ENCODE measurements at places on chromosomes 2 and 18.

DNA sequence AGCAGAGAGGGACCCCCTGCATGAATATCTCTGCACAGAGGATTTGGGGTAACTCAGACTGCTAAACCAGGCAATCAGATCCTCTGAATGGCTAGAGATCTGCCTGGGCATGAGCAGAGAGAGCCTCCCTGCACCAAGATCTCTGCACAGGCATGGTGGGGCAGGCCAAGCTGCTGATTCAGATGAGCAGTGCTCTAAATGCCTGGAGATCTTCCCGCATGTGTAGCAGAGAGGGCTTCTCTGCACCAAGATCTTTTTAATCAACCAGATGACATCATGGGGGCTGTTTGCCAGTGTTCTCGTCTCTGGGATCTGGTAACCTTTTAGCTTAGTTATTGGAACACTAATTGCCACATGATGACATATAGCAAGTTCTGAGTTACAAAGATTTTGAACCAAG lies 301.3 kb upstream of the GALNT5 start:
- no peak for DNase-seq

- DNase-seq: no peak
Measured at GRCh38 chr2:143933946-143934569, 585.9 kb downstream of the ZEB2 start.

GRCh38 chr2:104840156-104840555 lies 13.8 kb upstream of the POU3F3 start:
- no peak for DNase-seq

GRCh38 chr2:166170356-166170755 lies 42.5 kb upstream of the SCN1A start:
- no peak for DNase-seq

DNA sequence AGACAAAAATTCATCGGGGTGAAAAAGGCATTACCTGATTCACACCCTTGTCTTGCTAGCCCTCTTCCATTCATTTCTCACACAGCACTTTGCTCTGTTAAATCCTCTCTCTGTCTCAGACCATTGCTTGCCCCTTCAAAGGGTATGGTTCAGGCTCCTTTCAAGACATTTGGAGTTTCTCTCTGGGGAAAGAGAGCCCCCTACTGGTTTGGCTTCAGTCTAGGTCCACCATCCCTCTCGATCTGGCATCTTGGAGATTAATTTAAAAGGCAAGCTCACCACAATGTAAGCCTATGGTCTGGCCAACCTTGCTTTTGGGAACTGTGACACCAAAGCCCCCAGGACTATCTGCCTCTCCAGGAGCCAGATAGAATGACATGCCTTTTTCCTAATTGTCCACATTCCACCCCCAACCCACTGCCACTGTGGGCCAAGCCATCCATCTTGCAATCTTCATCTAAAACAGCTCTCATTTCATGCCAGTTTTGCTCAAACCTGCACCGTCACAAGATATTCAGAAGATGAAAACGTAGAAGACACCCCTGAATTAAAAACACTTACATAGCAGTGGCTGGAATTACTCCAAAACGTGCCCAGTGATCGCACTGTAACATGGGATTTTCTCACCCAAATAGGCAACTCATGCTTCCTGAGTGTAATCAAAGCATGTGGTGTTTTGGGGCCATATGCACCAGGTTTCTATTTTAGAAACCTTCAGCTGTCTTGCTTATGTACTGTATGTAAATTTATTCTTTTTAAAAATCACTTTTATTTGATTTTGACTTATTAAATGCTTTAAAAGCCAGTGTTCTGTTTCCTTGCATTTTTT lies 93.9 kb downstream of the FARSB start:
- peak; percentile 16 for DNase-seq

- no peak for DNase-seq
Measured at GRCh38 chr2:44949329-44950151, 8.0 kb downstream of the SIX3 start.

- peak; percentile 70 for DNase-seq
Measured at GRCh38 chr18:21110713-21111345, 784 bp downstream of the ROCK1 start.

DNA sequence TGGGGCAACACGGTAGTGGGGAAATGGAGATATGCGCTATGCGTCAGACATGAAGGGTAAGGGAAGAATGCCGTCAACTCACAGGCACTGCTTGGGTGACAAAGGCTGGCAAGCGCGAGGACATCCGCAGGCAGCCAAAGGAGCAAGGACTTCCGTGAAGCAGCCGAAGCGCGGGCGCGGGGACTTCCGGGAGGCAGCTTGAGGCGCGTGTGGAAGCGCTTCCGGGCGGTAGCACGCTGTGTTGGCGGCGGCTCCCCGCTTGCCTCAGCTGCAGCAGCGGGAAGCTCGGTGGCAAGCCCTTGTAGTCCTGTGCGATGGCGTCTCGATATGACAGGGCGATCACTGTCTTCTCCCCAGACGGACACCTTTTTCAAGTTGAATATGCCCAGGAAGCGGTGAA lies at the start of gene PSMA8:
Gene PSMA8 (plus strand): TSS at position 218 of the 400 bp plus-strand sequence. CDS start 97 bp downstream, at position 315.
- DNase-seq: peak; percentile 53

- no peak for DNase-seq
Measured at GRCh38 chr2:180325416-180326120, 318.5 kb upstream of the CWC22 start.

GRCh38 chr2:127961729-127962128 lies 66.1 kb downstream of the SAP130 start:
- no peak for DNase-seq

GRCh38 chr2:69138793-69139459 lies 125.9 kb downstream of the ANTXR1 start:
- DNase-seq: no peak

- peak; percentile 58 for DNase-seq
Measured at GRCh38 chr2:29314816-29315571, 199.8 kb downstream of the CLIP4 start.

DNA sequence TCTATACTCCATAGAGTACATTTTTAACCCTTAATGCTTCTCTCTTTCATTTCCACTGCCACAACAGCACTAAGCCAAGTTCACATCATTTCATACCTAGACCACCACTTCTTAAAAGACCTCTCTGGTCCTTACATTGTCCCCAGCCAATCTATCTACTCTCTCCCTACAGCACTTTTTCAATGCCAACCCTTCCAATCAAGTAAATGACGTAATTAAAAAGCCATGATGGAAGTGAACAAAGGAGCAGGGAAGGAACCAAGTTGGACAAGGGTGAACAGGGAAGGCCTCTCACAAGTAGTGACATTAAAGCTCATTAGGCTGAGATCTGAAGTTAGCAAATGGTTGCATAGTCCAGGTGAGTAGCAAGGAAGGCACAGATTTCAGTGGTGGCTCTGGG lies 195.1 kb upstream of the CCDC150 start:
- no peak for DNase-seq

- DNase-seq: no peak
Measured at GRCh38 chr2:222532315-222532714, 108.0 kb downstream of the SGPP2 start.

Data from activated naive CD4-positive, alpha-beta T cell treated with Interleukin-2 at 50 U/mL for 16 hours (primary cell).